CD4-positive, alpha-beta T cell treated with Interleukin-12 subunit alpha and Interleukin-12 subunit beta, for 1 hour (primary cell): ENCODE measurements at places on chromosomes 4 and X.

DNA sequence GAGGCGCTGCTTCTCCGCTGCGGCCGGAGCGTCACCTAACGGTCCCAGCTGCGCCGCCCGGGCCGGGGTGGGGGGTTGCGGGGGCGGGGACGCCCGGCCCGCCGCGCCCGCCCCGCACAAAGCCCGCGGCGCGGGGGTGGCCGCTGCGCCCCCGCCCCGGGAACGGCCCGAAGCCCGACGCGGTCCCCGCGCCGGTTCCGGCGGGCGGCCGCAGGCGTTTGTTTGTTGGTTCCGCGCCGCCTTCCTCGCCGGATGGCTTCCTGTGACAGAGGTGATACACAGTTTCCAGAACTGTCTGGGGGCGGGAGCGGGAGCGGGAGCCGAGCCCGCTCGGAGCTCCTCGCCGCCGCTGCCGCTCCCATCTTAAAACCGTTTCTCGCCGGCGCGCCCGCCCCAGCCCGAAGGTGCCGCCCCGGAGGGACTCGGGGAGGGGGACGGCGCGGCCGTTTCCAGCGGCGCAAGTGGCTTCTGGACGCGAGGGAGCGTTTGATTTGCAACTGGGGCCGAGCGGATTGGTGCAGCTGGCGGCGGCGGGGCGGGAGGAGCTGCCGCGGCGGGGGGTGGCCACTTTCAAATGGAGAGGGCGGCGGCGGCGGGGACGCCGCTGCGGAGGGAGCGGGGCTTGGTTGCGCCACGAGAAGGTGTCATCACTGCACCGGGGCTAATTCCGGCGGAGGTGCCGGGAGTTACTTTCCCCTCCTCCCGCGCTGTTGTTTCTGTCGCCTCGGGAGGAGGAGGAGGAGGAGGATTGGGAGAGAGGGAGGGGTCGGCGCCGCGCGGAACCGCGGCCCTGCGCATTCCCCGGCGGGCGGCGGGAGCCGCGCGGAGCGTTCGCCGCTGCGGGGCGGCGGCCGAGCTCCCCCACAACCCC, 2.3 kb downstream of the JADE1 start:
- DNase-seq = peak; percentile 84

DNA sequence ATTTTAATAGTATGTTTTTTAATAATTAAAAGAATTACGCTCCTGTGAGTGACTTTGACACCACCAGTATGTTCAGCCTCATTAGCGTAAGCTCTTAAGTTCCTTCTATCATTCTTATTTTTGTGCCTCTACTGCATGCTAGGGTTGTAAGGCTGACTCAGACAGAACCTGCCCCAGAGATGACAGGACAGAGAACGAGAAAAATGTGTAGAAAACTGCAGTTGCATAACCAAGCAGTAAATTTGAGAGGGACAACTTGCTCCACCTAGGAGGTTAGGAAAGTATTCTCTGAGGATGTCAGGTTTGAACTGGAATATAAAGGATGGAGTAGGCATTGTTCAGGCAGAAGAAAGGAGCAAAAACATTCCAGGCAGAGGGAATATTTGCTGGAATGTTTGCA, 98.7 kb downstream of the NFKB1 start:
- DNase-seq = no peak

- DNase-seq = no peak
These were observed 99.8 kb downstream of the ARHGAP10 start for GRCh38 chr4:147831551-147832171.

DNA sequence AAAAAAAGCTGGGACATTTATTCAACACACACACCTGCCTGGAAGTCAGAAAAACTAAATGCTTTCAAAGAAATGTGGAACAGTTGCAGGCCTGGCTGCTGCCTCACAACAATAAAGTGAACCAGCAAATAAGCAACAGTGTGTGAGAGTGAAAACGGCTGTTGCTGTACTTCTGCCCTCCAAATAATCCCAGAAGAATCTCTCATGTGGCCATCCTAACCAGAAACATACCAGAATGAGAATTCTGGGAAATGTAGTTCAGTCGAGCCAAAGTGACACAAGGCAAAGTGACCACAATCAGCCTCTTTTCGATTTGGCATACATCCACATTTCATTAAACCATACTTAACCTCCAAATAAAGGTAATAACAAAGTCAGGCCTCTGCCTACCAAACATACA, 204.5 kb downstream of the SLC7A11 start:
- DNase-seq = no peak

GRCh38 chr4:158801066-158801465, 32.2 kb downstream of the FNIP2 start:
- no peak for DNase-seq

DNA sequence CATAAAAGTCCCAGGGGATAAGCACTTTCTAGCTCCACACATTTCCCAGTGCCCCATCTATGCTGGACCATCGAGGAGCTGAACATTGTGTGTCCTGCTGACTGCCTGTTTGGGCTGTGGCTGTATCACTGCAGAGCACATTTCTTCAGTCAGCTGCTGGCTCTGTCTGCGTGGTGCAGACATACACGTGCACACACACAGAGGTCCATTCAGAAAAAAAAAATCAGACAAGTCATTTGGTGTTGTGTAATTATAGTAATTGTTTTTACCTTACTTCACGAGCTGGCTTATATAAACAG, 1.1 kb upstream of the PDLIM3 start:
- DNase-seq = no peak

- peak; percentile 68 for DNase-seq
These were observed 26.8 kb downstream of the PRPS1 start for GRCh38 chrX:107654872-107655761.

- no peak for DNase-seq
These were observed 133.6 kb downstream of the GPM6A start for GRCh38 chr4:175678451-175678850.

- peak; percentile 73 for DNase-seq
These were observed at the start of gene CTSO for GRCh38 chr4:155953151-155954117. TSS of gene CTSO (minus strand) at chr4:155953866. CDS start at chr4:155953847, 19 bp downstream.

DNA sequence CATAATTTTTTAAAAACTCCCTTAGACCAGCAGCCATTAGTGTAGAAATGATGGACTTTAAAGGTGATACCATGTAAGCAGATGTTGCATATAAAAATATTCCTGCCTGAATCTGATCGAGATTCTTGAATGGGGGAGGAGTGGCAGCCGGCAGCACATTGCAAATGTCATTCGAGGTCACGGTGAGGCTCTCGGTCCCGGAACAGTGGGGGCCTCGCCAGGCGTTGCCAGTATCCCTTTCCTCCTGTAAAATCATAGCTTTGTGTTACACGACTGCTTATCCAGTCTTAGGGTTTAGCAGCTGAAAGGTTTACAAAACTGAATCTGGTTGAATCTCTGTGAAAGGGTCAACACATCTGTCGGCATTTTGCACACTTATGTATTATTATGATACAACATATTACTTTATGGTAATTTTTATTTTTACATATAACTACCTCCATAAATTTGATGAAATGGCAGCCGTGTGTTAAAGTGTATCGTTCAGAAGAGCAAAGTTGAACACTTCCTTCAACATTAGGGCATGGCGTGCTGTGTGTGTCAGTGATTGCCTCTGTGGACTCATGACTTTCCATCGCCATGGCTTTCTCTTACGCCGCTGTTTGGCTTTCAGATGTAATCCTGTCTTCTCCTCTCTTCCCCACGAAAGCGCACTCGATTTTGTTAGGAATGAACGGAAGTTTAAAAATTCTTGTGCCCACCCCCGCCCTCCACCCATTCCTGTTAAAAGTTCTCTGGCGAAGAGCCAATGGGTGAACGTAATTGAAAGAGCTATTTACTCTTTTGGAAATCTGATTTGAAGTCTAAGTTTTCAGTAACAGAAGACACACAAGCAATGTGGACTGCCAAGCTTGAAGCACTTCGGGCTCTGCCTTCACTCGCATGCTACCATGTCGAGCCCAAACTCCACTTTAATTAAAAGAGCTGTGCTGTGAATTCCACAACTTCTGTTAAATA, 114.8 kb downstream of the STOX2 start:
- DNase-seq = no peak
